NCI-H446 (cell line): ENCODE measurements at places on chromosomes 7 and 10.

DNA sequence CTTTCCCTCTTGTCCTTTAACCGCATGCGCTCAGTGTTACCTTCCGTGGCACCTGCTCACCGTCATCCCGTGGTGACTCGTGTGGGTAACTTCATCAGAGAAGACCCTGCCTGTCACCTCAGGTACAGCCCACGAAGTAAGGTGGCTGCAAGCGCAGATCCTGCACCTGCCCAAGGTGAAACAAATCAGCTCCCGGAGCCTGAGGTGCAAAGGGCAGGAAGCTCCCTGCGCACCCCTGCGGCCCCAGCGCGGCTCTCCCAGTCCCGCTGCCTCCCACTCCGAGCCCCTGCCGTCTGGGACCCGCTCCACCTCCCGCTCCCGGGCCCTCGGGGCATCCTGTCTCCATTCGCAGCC lies 110.9 kb upstream of the LANCL2 start:
- DNase-seq, result no peak

DNA sequence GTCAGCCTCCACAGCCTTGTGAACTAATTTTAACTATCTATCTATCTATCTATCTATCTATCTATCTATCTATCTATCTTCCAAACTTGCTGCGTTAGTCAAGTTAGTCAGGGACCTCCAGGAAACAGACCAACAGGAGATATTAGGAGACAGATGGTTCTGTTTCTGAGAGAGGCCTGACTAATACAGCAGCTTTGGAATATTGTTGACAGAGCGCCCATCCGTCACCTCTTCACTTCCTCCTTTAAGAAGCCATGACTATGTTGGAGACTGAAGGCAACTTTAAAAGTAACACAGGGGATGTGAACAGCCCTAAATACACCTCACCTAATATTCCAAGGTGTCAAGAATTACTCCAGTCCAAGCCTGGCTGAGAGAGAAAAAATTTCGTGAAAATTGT lies 280.9 kb upstream of the IGFBP3 start:
- no peak for DNase-seq

- no peak for DNase-seq
Measured at GRCh38 chr7:7018290-7018689, 164.1 kb upstream of the C1GALT1 start.

DNA sequence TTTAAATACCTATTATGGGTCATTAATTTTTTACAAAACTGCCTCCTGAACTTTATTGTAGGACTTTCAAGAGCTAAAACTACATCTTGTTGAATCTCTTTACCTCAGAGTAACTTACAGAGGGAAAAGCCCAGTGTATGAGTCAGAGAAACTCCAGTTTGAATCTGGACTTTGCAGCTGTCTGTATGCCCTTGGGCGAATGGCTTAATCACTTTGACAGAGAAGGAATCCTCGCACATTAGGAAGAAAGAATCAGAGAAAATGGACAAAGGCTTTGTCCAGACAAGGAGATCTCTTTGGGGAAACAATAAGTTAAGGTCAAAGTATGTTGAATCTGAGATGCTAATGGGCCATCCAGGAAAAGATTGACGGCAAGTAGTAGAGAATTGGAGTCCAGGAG lies 484.2 kb upstream of the CELF2 start:
- no peak for DNase-seq

DNA sequence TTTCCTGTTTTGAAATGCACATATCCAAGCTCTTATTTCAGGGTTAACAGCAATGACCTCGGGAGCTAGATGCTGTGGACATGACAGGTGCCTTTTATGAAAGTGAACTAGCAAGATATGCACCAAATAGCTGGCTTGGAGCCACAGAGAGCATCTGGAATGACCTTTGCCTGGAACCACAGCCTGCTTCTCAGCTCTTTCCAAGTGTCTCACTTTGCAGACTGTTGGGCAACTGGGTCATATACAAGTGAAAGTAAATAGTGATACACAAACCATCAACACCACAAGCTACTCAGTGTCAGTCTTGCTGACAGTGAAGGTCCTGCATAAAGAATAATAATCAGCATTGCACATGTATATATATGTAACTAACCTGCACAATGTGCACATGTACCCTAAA lies 183.5 kb downstream of the RNF133 start:
- no peak for DNase-seq

DNA sequence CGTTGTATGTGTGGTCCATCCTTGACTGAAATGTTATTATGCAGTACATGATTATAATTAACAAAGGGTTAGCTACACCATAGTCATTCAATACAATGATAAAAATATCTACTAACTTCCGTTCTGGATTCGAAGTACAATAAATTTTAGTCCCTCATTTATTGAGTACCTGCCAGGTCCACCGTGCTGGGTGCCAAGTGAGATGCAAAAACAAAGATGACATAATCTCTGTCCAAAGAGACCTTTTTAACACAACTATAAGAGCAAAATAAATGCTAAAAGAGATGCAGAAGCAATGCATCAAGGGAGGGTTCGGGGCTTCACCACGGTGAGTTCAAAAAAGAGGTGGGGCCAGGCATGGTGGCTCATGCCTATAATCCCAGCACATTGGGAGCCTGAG lies 33.1 kb downstream of the LAMB1 start:
- DNase-seq, result no peak

- no peak for DNase-seq
Measured at GRCh38 chr10:91271886-91272285, 51.4 kb downstream of the PCGF5 start.

DNA sequence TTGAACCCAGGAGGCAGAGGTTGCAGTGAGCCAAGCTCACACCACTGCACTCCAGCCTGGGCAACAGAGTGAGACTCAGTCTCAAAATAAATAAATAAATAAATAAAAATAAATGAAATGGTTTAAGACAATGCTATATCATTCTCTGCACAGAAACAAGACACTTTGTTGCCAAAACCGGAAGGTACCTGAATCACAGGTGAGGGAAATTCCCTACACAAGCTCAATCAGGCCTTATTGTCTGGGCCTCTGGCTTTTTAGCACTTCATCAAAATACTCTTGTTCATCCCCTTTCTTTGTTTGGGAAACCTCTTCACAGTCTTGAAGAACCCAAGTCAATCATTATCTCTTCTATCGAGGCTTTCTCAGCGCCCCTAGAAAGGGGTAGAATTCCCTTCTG lies 166.1 kb upstream of the NPSR1 start:
- DNase-seq, result no peak

DNA sequence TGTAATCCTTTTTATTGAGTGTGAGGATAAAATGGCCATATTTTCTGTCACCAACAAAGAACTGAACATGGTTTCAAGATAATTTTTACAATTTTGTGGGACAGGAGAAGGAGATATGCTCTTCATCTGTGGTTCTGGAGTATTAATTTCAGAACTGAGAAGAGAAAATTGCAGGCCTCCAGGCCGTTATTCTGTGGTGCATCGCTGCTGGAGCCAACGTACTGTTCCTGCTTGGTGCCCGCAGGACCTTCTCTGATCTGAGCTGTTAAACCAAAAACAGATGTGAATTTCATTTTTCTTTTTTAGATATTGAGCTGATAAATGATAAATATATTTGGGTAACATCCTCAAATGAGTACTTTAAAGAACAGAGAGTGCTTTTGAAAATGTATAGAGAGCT lies 63.9 kb downstream of the IKZF1 start:
- DNase-seq, result no peak
